Activated CD8-positive, alpha-beta memory T cell treated with anti-CD3 and anti-CD28 coated beads for 1 hour (primary cell): ENCODE measurements at places on chromosomes 6 and 20.

GRCh38 chr6:3359101-3359752, 97.6 kb downstream of the SLC22A23 start:
- DNase-seq = no peak

GRCh38 chr6:109491207-109491938, 8.4 kb upstream of the ZBTB24 start:
- DNase-seq = no peak

DNA sequence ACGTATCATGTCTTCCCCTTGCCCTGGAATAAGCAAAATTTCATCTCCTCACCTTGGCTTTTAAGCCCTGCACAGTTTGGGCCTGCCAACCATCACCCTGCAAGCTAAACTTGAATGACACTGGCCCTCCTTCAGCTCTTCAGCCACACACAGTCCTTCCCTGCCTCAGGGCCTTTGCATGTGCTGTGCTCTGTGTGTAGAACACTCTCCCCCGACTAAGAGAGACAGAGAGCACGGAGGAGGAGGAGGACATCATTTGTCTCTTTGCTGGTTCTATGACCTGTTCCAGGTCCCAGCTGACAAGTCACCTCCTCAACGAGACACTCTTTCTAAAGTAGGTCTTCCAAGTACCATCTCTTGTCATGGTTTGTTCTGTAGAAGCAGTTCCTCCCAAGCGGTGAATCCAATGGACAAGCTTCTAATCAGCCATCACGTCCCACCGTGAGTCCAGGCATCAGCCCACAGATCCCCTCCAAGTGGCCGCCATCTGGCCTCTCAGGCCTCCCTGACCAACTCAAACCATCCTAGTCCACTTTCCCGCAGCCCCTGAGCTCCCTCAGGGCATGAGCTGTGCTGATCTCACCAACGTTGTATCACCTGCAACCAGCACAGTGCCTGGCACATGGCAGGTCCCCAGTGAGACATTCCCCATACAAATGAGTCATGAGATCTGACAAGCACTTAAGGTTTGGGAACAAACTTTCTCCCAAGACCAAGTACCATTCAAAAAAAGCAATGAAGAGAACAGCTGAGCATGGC, 30.5 kb downstream of the NFATC2 start:
- DNase-seq = no peak

DNA sequence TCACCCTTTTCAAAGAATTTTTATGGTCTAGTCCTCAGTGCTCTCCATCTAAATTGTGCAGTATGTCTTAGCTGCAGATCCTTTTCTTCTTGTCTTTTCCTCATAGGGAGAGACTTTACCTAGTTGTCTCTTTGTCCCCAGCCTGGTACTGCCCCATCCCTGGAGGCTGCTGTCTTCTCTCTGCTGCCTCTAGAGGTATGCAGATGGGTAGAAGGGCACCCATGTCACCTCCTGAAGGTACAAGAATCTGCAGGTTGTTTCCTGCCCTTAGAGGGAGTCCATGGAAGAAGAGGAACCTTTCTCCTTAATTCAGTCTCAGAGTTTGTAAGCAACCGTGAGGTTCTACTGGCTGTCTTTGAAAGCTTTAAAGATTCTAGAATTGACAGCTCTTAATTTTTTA, 39.1 kb downstream of the MCM8 start:
- no peak for DNase-seq

- no peak for DNase-seq
Measured at GRCh38 chr20:39897781-39898466, 791.1 kb downstream of the MAFB start.

GRCh38 chr6:168217880-168218537, 101.6 kb downstream of the DACT2 start:
- no peak for DNase-seq

GRCh38 chr6:100281471-100281901, 183.2 kb downstream of the SIM1 start:
- no peak for DNase-seq

- DNase-seq = no peak
Measured at GRCh38 chr20:1866834-1867233, 28.4 kb upstream of the SIRPA start.

DNA sequence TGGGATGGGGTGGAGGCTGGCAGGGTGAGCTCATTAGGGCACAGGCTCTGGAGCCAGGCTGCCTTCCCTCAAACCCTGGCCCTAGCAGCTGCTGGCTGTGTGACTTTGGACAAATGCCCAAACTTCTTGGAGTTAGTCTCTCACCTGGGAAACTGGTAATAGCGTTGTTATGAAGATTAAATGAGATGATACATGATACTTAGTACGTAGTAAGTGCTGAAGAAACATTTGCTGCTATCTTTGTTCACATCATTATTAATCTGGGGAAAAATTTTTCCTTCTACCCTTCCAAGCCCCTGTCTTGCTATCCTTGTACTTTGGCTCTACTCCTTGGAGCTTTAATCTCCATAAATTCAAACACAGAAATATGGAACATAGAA, 22.3 kb upstream of the PPARD start:
- DNase-seq = no peak
